ENCODE measurements at places on chromosomes 6 and 20.
A peak's percentile ranks its signal among the peaks of the same experiment; 100 is the strongest.

DNA sequence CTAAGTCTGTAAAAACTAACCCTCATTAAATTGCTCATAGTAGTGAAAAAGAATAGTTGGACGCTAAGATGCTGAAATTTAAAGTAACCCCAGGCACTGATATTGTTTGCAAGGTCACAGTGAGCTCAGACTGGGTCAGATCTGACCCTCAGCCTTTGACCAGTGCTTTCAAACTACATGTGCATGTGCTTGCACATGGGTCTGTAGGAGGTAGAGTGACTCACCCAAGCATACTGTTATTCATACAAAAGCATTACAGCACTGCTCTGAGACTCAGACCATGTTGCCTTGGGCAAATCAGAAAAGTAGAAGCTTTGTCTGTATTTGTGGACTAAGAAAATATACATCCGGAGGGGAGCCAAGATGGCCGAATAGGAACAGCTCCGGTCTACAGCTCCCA lies 326.4 kb upstream of the MARCKS start:
- DNase-seq = no peak

GRCh38 chr6:23523771-23524170 lies 602.2 kb upstream of the NRSN1 start:
- DNase-seq = no peak

GRCh38 chr6:155264693-155265320 lies 994 bp downstream of the CLDN20 start:
- no peak for DNase-seq

GRCh38 chr6:159960485-159960884 lies 8.4 kb upstream of the IGF2R start:
- no peak for DNase-seq

DNA sequence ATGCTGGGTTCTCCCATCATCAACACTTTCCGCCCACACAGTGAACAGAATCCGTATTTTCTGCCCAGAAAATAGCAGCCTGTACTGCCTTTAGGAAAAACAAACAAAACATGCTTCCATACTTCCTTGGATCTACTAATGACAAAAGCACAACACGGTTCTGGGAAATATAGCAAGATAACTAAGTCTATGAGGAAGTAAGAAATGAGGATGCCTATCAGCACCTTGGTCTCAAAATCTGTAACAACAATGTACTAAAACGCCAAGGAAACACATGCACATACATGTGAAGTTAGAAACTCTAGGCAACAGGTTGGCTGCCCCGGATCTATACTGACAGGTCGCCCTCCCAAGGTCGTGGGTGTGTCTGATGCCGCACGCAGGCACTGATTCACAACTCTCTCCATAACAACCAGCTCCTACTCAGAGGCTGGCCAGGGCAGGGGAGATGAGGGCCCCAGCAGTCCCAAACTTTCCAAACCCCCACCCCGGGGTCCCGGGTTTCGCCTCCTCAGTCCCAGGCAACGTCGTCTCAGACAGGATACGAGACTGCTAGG lies 710 bp downstream of the BTBD9 start:
- DNase-seq = peak; percentile 40

Measured in activated CD8-positive, alpha-beta memory T cell treated with anti-CD3 and anti-CD28 coated beads for 4 hours (primary cell).